ENCODE measurements at places on chromosomes 5 and 9.

- no peak overlapping the region for H3K4me3 ChIP-seq
- H3K4me1 ChIP-seq: no peaks in the 10 kb centered on the region
- H3K27me3 ChIP-seq: no peaks in the 10 kb centered on the region
- H3K36me3 ChIP-seq: no peaks in the 10 kb centered on the region
- no peak overlapping the region for H3K27ac ChIP-seq
These were observed 223.5 kb upstream of the DAB2 start for GRCh38 chr5:39648085-39648847.

DNA sequence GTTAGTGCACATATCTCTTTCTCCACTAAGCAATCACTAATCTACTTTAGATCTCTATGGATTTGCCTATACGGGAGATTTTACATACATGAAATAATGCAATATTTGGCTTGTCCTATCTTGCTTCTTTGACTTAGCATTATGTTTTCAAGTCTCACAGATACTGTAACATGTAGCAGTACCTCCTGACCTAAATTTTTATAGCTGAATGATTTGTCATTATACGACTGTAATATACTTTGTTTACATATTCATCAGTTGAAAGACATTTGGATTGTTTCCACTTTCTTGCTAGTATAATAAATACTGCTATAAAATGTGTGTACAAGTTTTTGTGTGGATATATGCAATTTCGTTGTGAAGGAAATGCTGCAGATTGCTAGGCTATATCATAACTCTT, 1520.8 kb upstream of the CDH6 start:
- no peak overlapping the region for H3K4me3 ChIP-seq
- no peak for DNase-seq
- H3K4me1 ChIP-seq: no peaks in the 10 kb centered on the region

DNA sequence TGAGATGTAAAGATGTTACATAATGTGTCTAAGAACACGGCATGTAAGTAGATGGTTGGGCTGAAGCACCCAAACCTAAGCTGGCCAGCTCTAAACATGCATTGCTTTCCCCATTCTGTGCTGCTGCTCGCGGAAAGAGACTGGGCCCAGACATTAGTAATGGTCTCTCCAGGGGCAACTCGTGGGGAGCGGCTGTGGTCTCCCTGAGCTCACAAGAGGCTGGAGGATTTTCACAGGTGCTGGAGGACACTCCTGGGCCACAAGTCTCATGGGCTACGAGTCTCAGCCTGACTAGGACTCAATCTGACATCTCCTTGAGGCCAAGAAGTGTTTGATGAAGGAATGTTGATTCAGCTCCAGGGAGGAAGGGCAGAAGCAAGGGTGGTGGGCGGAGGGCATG, 92.7 kb upstream of the PTCH1 start:
- H3K27me3 ChIP-seq: peaks cover 4% of the 10 kb centered on the region
- DNase-seq: no peak
- H3K4me1 ChIP-seq: peaks cover 8% of the 10 kb centered on the region
- peaks cover 3% of the 10 kb centered on the region for H3K36me3 ChIP-seq
- no peak overlapping the region for H3K27ac ChIP-seq
- H3K4me3 ChIP-seq: no peak overlapping the region

GRCh38 chr5:148972974-148973374, 89.9 kb downstream of the SH3TC2 start:
- no peaks in the 10 kb centered on the region for H3K36me3 ChIP-seq
- no peak overlapping the region for H3K4me3 ChIP-seq
- no peaks in the 10 kb centered on the region for H3K27me3 ChIP-seq
- H3K27ac ChIP-seq: peak overlapping the region; percentile 32
- H3K4me1 ChIP-seq: peaks cover 16% of the 10 kb centered on the region
- DNase-seq: peak; percentile 27

DNA sequence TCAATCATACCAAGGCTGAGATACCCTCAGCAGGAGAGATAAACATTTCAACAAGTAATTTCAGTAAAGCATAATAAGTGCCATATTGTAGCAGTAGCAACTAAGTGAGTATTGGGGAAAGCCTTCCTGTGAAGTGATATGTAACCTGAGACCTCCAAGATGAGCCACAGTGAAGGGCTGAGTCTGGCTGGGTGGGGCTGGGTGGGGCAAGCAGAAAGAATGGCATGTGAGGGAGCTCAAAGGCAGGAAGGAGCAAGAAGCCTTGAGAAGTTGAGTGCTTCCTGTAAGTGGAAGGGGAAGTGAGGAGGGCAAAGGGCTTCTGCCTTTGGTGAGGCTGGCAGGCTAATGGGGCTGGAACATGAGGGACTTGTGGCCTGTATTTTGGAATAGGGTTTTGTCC, 19.7 kb upstream of the ASTN2 start:
- no peaks in the 10 kb centered on the region for H3K36me3 ChIP-seq
- no peaks in the 10 kb centered on the region for H3K27me3 ChIP-seq
- no peak for DNase-seq
- H3K4me1 ChIP-seq: peaks cover 13% of the 10 kb centered on the region
- H3K27ac ChIP-seq: no peak overlapping the region
- no peak overlapping the region for H3K4me3 ChIP-seq

DNA sequence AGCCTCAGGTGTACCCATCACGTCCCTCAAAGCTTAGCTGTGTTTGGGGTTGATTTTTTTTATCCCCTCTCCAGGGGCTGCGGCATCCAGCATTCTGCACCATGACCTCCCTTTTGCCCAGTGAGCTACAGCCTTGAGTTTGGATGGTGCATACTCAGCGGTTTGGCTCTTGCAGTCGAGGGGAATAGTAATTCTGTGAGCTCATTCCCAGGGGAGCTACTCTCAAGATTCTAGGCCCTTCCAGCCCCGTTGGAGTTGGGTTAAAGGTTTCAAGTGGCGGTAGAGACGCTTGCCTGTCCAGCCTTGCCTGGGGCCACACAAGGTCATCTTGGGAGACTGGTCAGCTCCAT, 102.2 kb upstream of the SPRY4 start:
- peaks cover 39% of the 10 kb centered on the region for H3K4me1 ChIP-seq
- H3K27ac ChIP-seq: peak overlapping the region; percentile 98
- H3K27me3 ChIP-seq: peaks cover 5% of the 10 kb centered on the region
- peak overlapping the region; percentile 80 for H3K4me3 ChIP-seq

DNA sequence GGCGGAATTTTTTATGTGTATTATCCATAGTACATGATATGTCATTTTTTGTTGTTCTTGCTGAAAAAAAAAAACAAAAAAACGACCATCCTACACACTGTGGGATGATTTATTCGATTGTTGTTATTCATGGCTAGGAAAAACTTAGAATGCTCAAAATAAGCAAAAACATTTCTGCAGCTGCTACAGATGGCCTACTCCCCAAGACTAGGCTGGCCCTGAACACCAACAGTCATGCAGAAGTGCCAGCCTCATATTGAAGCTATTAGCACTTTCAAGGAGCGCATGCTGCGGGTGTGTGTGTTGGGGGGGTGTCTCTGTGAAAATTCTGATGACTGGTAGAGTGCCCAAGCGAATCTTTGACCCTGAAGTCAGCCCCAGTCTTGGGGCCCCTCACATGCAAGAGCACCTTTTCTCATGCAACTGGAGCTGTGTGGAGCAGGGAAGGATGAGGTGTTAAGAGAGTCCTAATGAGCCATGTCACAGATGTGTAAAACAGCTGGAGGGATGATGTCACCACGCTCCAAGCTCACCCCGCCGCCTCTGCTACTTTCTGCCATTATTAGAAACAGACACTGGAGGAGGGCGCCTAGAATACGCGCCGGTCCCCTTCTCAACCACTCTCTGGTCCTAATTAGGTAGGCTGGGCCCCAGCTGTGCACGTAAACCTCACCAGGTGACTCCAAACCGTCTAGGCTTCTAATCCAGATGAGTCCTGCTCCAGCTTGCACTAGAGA, 61.0 kb upstream of the SMIM23 start:
- no peaks in the 10 kb centered on the region for H3K36me3 ChIP-seq
- DNase-seq: no peak
- H3K4me3 ChIP-seq: no peak overlapping the region

- H3K36me3 ChIP-seq: no peaks in the 10 kb centered on the region
- no peak overlapping the region for H3K4me3 ChIP-seq
- H3K27ac ChIP-seq: no peak overlapping the region
- DNase-seq: no peak
- H3K27me3 ChIP-seq: peaks cover 4% of the 10 kb centered on the region
These were observed 131.3 kb downstream of the DOCK2 start for GRCh38 chr5:169768416-169768815.

DNA sequence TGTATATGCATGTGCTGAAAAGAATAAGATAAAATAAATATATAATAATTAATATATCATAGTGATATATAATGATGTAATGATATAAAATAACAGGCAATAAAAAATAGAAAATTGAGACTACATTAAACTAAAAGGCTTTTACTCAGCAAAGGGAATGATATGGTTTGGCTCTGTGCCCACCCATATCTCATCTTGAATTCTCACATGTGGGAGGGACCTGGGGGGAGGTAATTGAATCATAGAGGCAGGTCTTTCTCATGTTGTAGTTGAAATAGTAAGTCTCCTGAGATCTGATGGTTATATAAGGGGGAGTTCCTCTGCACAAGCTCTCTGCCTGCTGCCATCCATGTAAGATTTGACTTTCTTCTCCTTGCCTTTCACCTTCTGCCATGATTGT, 1550.9 kb upstream of the CDH6 start:
- no peaks in the 10 kb centered on the region for H3K27me3 ChIP-seq
- no peaks in the 10 kb centered on the region for H3K4me1 ChIP-seq
- H3K36me3 ChIP-seq: no peaks in the 10 kb centered on the region

GRCh38 chr5:148949841-148950470, 112.9 kb downstream of the SH3TC2 start:
- H3K4me3 ChIP-seq: no peak overlapping the region
- DNase-seq: no peak

- peaks cover 7% of the 10 kb centered on the region for H3K4me1 ChIP-seq
- peaks cover 5% of the 10 kb centered on the region for H3K36me3 ChIP-seq
- peak overlapping the region; percentile 19 for H3K27ac ChIP-seq
- H3K27me3 ChIP-seq: peaks cover 13% of the 10 kb centered on the region
- H3K4me3 ChIP-seq: no peak overlapping the region
- no peak for DNase-seq
These were observed 8.8 kb downstream of the AQP7 start for GRCh38 chr9:33393581-33393980.

GRCh38 chr5:115313632-115314031, 17.2 kb upstream of the CCDC112 start:
- H3K27me3 ChIP-seq: peaks cover 1% of the 10 kb centered on the region
- no peaks in the 10 kb centered on the region for H3K36me3 ChIP-seq
- no peak for DNase-seq
- H3K27ac ChIP-seq: no peak overlapping the region
- no peaks in the 10 kb centered on the region for H3K4me1 ChIP-seq

- DNase-seq: no peak
- no peaks in the 10 kb centered on the region for H3K4me1 ChIP-seq
- H3K4me3 ChIP-seq: no peak overlapping the region
- no peak overlapping the region for H3K27ac ChIP-seq
- H3K27me3 ChIP-seq: no peaks in the 10 kb centered on the region
These were observed 1.8 kb downstream of the HSPB3 start for GRCh38 chr5:54457094-54457862.

DNA sequence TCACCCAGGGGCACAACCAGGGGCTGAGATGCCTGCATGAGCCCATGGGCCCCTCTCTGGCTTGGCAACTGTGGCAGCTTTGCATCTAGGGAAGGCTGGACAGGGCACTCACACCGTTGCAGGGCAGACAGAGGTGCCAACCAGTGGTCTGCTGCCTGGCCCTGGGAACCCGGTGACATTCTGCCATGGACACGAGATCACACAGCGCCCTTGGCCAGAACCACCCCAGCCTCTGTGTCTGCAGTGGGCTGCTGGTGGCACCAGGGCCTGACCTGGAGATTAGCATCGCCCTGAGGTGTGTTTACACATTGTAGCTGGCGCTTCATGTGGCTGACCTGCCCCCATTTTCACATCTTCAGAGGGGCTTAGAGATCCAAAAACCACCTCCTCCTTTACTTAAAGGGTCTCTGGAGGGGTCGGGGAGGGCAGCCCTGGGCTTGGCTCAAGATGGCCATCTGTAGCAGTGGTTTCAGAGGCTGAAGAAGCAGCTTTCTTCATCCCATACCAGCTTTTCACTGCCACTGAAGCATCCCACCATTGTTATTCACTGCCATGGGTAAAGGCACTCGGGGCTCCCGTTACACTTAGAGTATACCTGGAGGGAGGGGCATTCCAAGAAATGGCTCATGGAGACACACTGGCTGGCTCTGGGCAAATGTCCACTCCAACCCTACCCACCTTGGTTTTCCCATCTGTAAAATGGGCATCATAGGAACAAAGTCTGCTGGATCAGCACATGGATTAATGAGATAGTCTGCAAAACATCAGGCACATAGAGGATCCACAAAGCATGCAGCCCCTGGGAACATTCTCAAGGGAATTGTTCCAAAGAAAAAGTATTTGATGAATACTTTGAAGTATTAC, 11.4 kb downstream of the DCANP1 start:
- H3K4me1 ChIP-seq: peaks cover 12% of the 10 kb centered on the region
- H3K36me3 ChIP-seq: no peaks in the 10 kb centered on the region
- no peak for DNase-seq
- no peak overlapping the region for H3K27ac ChIP-seq
- H3K27me3 ChIP-seq: peaks cover 2% of the 10 kb centered on the region

All from endothelial cell (in vitro differentiated cells).